A549 treated with dexamethasone at 1 μM for 4 hours (cell line): ENCODE measurements at places on chromosomes 5 and 9. TPM values are rescaled to one million over a fixed set of nuclear protein-coding genes. Genes with fewer than 3 reads are reported as not detected.

Gene ZDHHC11B
- total RNA-seq = 0.87 to 1.4 TPM (median 1.3 TPM) in 5 replicates

Gene COL15A1
- 0.49 to 0.88 TPM (median 0.59 TPM) in 5 replicates for total RNA-seq

Gene RELL2
- 3.0 to 4.2 TPM (median 3.8 TPM) in 5 replicates for total RNA-seq

Gene HSPB3
- 0.14 to 0.42 TPM (median 0.24 TPM) in 4 of 5 replicates, not detected in the other for total RNA-seq

Gene LCN9
- total RNA-seq = 0.14 to 0.30 TPM (median 0.22 TPM) in 3 of 5 replicates, not detected in the others

Gene BNC2
- 4.7 to 8.1 TPM (median 7.5 TPM) in 5 replicates for total RNA-seq

Gene BTNL3
- total RNA-seq = not detected in 5 replicates

Gene NSA2
- 122 to 137 TPM (median 130 TPM) in 5 replicates for total RNA-seq

Gene SLC6A3
- total RNA-seq = 0.74 to 1.5 TPM (median 1.2 TPM) in 5 replicates

Gene GHR
- 0.04 to 0.07 TPM (median 0.06 TPM) in 5 replicates for total RNA-seq

Gene IFNA2
- total RNA-seq = not detected in 5 replicates

Gene GGTA1
- total RNA-seq = not detected in 5 replicates

Gene SPATA6L
- 0.98 to 1.9 TPM (median 1.6 TPM) in 5 replicates for total RNA-seq

Gene SMIM32
- not detected in 5 replicates for total RNA-seq

Gene FREM1
- not detected in 5 replicates for total RNA-seq

Gene ADAMTS13
- total RNA-seq = 0.30 to 0.49 TPM (median 0.40 TPM) in 5 replicates

Gene CORO2A
- total RNA-seq = 1.5 to 2.2 TPM (median 1.9 TPM) in 5 replicates

Gene TBC1D2
- total RNA-seq = 8.9 to 12.9 TPM (median 11.6 TPM) in 5 replicates

Gene SV2C
- total RNA-seq = 0.01 TPM in 1 of 5 replicates, not detected in the others

Gene IL3
- total RNA-seq = not detected in 5 replicates
